ENCODE measurements at places on chromosomes 16 and 17. TPM values are rescaled to one million over a fixed set of nuclear protein-coding genes. Genes with fewer than 3 reads are reported as not detected.

The TBC1D3 gene
- total RNA-seq: not detected

The TBX6 gene
- 0.17 TPM for total RNA-seq

The TPPP3 gene
- 0.19 TPM for total RNA-seq

The ZNF624 gene
- 3.9 TPM for total RNA-seq

The C17orf78 gene
- total RNA-seq: not detected

The KRTAP4-6 gene
- 0.19 TPM for total RNA-seq

The PDP2 gene
- 12.4 TPM for total RNA-seq

The ZFHX3 gene
- 9.1 TPM for total RNA-seq

The SCGB1C2 gene
- total RNA-seq: not detected

The TSNAXIP1 gene
- total RNA-seq: 0.47 TPM

The PRSS33 gene
- not detected for total RNA-seq

The ACSM2A gene
- under 0.01 TPM for total RNA-seq

The MYH13 gene
- not detected for total RNA-seq

The CDRT15L2 gene
- total RNA-seq: not detected

The TMEM97 gene
- 27.4 TPM for total RNA-seq

The SLC6A2 gene
- not detected for total RNA-seq

The CASKIN2 gene
- 12.1 TPM for total RNA-seq

The CHST4 gene
- not detected for total RNA-seq

The MIEN1 gene
- 13.4 TPM for total RNA-seq

The NUPR1 gene
- total RNA-seq: 3.8 TPM

The PROCA1 gene
- 0.56 TPM for total RNA-seq

The MMP28 gene
- 38.1 TPM for total RNA-seq

The CRHR1 gene
- total RNA-seq: not detected

The KIFC3 gene
- total RNA-seq: 75.4 TPM

The KRTAP17-1 gene
- total RNA-seq: not detected

The SEPTIN1 gene
- not detected for total RNA-seq

The CTRB1 gene
- not detected for total RNA-seq

The ADORA2B gene
- total RNA-seq: 3.6 TPM

The KRTAP3-1 gene
- not detected for total RNA-seq

The OTOA gene
- total RNA-seq: not detected

The CACNA1G gene
- not detected for total RNA-seq

The SPATA33 gene
- total RNA-seq: 4.1 TPM

Measured in dermis blood vessel endothelial cell (primary cell).